ENCODE measurements at places on chromosomes 12 and 14.

DNA sequence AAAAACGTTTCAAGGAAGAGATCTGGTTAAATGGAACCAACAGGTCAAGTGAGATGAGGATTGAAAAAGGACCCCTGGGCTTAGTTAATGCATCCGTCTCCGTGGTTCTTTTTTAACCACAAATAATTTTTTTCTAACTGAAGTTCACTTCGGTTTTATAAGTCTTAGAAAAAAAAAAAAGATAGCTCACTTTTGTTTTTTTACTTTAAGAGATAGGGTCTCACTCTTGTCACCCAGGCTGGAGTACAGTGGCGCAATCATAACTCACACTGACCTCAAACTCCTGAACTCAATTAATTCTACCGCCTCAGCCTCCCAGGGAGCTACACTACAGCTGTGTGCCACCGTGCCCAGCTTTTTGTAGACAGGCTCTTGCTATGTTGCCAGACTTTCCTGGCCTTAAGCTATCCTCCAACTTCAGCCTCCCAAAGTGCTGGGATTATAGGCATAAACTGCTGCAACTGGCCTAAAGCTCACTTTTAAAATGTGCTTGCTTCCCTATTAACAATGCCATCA lies 11.8 kb downstream of the HNRNPC start:
- DNase-seq, result no peak

DNA sequence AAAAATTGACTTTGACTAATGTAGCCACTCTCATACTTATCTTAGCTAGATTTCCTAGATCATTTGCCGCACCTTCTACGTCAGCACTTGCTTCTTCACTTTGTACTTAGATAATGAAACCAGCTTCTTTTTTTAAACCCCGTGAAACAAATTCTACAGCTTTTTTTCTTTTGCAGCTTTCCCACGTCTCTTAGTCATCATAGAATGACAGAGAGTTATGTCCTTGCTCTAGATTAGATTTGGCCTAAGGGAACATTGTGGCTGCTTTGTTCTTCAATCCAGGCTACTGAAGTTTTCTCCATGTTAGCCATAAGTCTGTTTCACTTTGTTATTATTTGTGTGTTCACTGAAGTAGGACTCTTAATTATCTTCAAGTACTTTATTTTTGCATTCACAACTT lies 94.9 kb downstream of the SLCO1A2 start:
- no peak for DNase-seq

DNA sequence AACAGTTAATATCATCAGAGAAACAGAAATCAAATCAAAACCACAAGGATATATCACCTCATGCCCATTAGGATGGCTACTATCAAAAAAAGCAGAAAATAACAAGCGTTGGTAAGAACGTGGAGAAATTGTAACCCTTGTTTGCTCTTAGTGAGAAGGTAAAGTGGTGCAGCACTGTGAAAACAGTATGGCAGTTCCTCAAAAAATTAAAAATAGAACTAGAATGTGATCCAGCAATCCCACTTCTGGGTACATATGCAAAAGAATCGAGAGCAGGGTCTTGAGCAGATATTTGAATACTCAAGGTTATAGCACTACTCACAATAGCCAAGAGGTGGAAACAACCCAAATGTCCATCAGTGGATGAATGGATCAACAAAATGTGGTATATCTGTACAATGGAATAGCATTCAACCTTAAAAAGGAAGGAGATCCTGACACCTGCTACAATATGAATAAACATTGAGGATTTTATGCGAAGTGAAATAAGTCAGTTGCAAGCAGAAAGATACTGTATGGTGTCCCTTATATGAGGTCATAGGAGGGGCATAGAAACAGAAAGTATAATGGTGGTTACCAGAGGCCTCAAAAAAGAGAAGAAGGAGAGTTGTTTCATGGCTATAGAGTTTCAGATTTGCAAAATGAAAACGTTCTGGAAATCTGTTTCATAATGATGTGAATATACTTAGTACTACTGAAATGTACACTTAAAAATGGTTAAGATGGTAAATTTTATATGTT lies 131.0 kb upstream of the EEA1 start:
- no peak for DNase-seq

GRCh38 chr12:108308395-108309085 lies 30.6 kb downstream of the CMKLR1 start:
- DNase-seq, result no peak

GRCh38 chr14:72264716-72265115 lies 332.5 kb downstream of the RGS6 start:
- no peak for DNase-seq

DNA sequence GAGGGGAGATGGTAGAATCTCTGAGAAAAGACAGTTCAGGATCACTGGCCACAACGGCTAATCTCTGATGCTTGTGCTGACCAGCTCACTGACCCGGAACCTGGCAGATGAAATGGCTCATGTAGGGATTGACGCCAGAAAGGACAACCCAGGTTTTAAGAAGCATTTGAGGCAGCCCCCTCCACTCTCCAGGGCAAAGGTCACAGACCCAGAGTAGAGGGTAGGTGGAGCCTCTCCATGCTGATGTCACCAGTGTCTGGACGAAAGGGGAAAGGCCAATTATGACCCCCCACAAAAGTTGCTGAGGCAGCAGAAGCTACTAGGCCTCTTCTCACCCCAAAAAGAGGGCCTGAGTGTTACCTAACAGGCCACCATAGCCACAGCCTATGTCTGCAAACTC lies 1.2 kb downstream of the METTL1 start:
- DNase-seq, result no peak

- DNase-seq, result no peak
Measured at GRCh38 chr12:7934091-7934888, 1.7 kb downstream of the SLC2A3 start.

GRCh38 chr12:2481951-2482350 lies 312.8 kb upstream of the FKBP4 start:
- no peak for DNase-seq

DNA sequence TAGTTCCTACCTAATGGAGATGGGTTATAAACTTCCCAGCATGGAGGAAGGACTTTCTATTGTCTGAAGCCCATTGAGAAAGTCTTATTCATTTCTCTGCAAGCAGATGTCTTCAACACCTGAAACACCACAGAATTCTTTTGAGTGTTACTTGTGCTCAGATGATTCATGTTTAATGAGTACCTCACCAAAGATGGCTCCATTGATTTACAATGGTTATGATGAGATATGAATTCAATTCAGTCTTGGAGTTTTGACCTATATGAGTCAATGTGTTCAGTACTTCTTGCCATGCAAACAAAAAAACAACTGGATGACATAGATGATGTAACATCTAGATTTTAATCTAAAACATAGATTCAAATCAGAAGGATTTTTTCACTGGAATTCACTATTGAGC lies 15.4 kb upstream of the PAWR start:
- no peak for DNase-seq

Measured in stimulated activated CD8-positive, alpha-beta memory T cell treated with anti-CD3 and anti-CD28 coated beads, Interleukin-15, amount 100 ng/mL, for 24 hours (primary cell).